CD4-positive, alpha-beta T cell treated with Interleukin-15 for 1 hour (primary cell): ENCODE measurements at places on chromosomes 11 and 22.

GRCh38 chr11:3344327-3345174, 34.4 kb downstream of the ZNF195 start:
- no peak for DNase-seq

DNA sequence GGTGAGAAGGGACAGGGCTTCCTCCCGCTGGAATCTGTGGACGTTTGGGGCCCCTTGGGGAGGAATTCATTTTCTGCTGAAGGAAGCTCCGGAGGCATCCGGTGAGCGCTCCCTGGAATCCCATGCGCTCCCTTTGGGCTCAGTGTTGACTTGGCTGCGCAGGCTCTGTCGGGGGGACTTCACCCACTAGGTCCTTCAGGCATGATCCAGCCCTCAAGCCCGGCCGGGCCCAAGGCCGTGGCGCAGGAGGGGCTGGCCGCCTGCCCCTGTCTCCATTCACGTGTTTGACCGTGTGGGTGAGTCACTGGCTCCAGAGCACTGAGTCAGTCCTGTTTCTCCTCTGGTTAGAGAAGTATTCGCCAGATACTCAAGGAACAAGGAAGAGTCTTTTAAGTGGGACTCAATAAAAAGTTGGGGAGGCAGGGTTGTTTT, 1.4 kb downstream of the CTTN start:
- DNase-seq, result peak; percentile 44

GRCh38 chr22:35361001-35361558, 19.8 kb upstream of the HMOX1 start:
- no peak for DNase-seq

GRCh38 chr11:34565417-34566207, 52.0 kb upstream of the ELF5 start:
- DNase-seq, result no peak

DNA sequence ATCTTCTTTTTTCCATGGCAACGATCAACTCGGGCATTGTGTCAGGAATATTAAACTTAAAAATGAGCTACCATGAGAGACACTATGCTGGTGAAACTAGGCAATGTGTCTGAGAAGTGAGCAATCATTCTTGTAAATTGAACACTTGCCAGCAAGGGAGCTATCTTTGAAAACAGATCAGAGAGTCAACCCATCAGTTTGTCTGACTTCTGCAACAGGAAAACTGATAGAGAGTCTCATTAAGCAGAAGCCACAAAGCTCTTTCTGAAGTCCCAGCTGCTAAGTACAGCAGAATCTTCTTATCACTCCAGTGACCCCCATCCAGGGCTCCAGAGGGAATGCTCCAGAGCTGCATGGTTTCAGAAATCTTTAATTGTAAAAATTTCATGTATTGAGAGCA, 114.7 kb downstream of the MSANTD4 start:
- DNase-seq, result no peak

DNA sequence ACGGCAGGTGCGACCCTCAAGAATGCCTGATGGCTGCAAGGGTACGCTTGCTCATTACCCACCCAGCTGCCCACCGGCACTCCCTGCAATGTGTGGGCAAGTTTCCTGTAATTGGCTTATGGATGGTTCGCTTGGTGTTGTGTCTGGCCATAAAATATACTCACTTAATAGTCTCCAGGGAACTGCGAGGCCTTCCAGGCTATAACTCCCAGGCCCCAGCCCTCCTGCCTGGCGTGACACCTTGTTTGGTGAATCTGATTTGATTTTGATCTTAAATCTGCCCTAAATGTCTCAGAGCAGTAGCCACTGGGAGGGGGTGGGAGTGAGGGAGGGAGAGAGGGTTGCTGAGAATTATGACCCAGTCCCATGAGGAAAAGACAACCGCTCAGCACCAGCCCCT, 572.2 kb downstream of the BUD13 start:
- DNase-seq, result no peak

DNA sequence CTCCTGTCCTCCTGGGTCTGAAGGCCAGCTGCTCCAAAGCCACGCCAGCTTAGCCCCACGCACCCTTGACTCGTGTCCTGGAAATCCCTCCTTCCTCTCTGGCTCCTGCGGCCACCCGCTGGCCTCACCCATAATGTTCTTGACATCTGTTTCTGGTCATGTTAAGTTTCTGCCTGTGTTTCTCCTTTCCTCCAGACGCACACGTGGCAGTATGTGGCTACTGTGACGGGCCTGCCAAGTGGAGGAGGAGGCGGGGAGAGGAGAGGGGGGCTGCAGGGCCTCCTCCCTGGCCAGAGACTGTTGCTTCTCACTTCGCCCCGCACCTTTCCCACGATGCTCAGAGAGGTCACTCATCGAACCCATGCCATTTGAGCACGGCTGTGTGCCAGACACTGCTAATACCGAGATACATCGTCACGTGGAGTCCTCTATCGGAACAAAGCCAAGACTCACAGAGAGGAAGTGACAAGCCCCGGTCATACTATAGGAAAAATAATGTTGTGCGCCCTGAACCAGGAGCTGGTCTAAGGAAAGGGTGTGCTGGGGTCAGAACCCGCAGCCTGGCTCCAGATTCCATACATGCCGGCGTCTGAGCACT, 11.5 kb downstream of the C1QTNF6 start:
- DNase-seq, result peak; percentile 35

- peak; percentile 51 for DNase-seq
Observed at GRCh38 chr22:24521791-24522245, 26.7 kb downstream of the UPB1 start.

GRCh38 chr11:87878373-87878825, 296.8 kb downstream of the RAB38 start:
- no peak for DNase-seq

- DNase-seq, result no peak
Observed at GRCh38 chr11:111303461-111303860, 5.1 kb downstream of the POU2AF3 start.

- peak; percentile 75 for DNase-seq
Observed at GRCh38 chr22:50498322-50498890, 9.1 kb downstream of the LMF2 start.

DNA sequence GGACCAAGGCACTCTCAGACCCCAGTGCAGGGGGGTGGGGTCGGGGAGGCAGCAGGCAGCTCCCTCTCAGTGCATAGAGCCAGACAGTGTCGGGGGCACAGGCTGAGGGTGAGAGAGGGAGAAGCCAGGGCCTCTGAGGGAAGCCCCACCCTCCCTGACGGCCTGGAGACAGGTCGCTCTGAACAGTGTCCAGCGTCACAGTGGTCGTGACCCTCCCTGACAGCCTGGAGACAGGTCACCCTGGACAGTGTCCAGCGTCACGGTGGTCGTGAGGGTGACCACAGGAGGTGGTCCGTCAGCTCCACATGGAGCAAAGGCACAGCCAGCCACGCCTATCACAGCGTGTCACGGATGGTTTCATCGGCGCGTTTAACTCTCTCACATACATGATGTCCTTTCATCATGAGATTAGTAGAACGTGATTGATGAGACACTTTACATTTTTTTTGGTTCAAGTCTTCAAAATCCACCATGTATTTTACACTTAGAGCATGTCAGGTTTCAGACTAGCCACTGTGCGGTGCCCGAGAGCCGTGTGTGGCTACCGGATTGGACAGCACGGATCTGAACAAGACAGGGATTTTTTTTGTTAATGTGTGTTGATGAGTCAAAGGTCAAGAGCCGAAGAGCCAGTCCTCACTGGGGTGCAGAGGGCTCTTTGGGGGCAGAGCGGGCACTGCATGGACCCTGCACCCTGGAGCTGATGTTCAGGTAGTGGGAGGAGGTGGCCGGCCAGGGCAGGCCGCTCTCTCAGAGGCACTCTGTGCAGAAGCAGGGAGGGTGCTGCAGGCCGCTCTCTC, 23.9 kb upstream of the PANX2 start:
- DNase-seq, result no peak

- no peak for DNase-seq
Observed at GRCh38 chr22:29074276-29074772, 1.5 kb downstream of the KREMEN1 start.

- DNase-seq, result no peak
Observed at GRCh38 chr11:120220747-120221037, 9.9 kb downstream of the OAF start.

DNA sequence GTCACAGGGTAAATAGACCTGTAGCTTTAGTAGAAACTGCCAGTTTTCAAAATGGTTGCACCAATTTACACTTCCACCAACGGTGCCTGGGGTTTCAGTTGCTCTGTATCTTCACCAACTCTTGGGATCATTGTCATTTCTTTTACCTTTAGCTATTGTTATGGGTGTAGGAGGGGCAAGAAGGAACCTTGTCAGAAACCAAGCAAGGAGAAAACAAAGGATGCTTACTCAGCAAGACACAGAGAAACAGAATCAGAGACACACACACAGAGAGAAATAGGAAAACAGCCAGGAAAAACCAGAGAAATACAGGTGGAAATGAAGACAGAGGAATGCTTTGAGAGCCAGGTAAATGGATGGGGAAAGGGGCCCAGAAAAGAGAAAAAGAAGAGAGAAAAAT, 367.6 kb downstream of the MIAT start:
- no peak for DNase-seq

GRCh38 chr11:64759722-64760719, at the start of gene PYGM:
PYGM (minus strand) TSS chr11:64759974; CDS start chr11:64759898, 76 bp downstream.
- DNase-seq, result no peak

GRCh38 chr11:67614730-67615714, 8.3 kb downstream of the NDUFV1 start:
- peak; percentile 57 for DNase-seq

DNA sequence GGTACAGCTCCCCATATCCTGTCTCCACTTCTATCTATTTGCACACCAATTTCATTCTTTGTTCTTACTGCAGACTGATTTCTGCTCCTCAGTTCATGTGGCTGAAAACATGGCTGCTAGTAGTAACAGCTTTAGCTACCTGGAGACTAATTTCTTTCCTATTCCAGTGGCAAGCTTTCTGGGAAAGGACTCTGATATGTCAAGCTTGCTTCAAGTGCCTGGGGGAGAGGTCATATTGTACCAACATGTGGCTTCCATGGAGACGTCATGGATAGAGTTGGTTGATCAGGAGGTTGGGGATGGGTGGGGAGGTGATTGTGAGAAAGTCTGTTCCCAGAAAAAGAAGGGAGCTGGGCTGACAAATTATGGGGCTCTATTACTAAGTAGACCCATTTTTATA, 44.9 kb downstream of the ADM start:
- no peak for DNase-seq

GRCh38 chr11:10629411-10630002, 61.0 kb upstream of the LYVE1 start:
- no peak for DNase-seq

DNA sequence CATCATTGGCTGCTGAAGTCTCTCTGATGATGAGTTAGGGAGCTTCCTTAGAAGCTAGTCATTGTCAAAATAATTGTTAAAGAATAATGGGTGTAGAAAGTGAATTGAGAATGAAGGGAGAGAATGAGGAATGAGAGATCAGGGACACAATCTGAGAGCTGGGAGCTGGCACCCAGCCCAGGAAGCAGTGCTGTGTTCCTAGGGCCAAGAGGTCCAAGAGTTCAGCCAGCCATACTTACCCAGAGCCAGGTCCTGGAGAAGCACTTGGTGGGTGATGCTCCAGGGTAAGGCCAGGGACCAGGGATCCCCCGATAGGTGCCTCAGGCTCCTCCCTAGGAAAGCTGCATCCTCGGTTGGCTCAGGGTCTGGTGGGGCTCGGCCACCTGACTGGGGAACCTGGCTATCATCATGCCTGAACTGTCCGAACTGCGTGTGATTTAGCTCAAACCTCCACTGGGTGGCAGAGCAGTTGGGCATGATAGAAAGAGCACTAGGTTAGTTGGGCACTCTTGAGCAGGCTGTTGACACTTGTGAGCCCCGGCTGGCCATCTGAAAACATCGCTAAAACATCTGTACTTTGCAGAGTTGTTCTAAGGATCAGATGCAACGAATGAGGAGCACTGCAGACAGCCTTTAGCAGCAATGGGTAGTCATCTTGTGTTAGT, 123.9 kb upstream of the NCAM1 start:
- no peak for DNase-seq

DNA sequence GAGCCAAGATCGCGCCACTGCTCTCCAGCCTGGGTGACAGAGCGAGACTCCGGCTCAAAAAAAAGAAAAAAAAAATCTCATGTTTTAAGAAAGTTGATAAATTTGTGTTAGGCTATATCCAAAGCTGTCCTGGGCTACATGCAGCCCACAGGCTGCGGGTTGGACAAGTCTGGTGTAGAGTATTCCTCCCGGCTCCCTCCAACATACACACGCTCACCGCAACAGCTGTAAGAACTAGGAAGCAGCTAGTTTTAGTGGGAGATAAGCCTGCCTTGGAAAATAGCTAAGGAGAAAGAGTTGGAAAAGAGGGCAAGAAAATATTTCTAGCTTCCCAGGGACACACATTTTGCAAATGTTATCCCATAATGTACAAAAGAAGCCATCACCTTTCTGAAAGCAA, 46.6 kb downstream of the CELF1 start:
- no peak for DNase-seq

GRCh38 chr11:26575946-26576345, 3.9 kb upstream of the MUC15 start:
- no peak for DNase-seq

DNA sequence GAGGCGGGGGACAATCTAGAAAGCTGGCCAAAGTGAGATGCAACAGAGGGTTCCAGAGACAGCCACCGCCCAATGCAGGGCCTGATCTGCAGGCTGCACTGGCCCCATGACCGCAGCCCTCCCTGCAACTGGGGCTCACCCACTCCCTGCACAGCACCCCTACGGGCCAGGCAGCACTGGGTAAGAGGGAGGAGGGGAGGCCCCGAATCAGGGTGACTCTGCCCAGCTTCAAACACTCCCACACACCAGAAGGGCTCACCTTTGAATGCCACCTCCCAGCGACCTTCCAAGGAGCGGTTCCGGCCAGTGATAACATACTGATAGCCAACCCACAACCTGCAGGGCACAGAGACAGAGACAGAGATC, 59.3 kb downstream of the DGCR2 start:
- no peak for DNase-seq

DNA sequence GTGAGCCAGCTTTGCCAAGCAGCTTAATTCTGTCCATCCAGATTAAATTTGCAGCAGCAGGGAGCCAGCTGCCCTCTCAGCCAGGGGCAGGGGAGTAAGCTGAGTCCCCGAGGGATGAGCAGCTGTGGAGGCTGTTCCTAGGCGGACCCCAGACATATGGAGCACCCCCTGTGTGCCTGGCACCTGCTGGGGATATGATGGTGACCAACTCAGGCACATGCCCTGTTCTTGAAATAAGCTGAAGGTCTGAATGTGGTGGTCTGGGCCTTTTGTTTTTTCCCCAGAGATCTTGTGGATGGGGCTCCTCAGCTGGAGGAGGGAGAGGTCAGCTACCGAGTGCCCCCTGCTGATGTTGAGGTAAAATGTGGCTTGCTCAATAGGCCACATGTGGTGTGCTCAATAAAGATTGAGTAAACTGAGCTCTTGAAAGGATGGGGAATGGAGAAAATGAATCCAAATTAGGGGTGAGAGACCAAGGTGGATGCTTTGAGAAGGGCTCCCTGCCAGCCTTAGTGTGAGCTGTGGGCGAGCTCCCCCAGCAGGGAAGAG, 103.3 kb upstream of the NNMT start:
- no peak for DNase-seq
